ENCODE measurements at places on chromosomes 7 and 10. TPM values are rescaled to one million over a fixed set of nuclear protein-coding genes. Genes with fewer than 3 reads are reported as not detected.

ELAPOR2 gene
- 2.4 TPM for total RNA-seq

C10orf62 gene
- total RNA-seq = not detected

- DNase-seq = no peak
Observed at GRCh38 chr10:93475871-93476270, 6.3 kb downstream of the MYOF start.

DNA sequence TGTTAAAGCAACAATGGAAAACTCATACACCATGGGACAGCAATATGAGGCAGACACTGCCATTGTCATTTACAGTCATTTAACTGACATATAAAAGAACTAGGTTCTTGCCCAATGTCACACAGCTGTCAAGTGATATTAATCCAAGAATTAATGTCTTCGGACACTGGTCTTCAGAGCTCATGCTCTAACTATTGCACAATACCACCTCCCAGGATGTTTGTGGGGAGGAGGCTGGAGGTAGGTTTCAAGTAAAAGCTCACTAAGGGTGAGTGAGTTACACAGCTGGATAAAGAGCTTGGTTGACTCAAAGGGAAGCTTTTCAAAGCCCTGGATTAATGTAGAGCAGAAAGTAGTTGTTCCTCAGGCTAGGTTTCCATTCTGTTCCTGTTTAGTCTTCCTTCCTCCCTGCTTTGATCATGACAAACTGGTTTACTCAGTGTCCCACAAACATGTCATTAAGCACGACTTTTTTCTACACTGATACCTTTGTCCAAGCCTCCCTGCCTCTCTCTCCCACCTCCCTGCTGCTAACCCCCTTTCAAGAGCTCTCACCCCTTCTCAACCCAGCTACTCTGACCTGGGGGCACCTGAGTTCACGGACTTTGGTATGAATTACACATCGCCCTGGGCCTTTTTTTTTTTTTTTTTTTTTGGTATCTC is 987 bp upstream of the EXOC6 start:
- no peak for DNase-seq

DNA sequence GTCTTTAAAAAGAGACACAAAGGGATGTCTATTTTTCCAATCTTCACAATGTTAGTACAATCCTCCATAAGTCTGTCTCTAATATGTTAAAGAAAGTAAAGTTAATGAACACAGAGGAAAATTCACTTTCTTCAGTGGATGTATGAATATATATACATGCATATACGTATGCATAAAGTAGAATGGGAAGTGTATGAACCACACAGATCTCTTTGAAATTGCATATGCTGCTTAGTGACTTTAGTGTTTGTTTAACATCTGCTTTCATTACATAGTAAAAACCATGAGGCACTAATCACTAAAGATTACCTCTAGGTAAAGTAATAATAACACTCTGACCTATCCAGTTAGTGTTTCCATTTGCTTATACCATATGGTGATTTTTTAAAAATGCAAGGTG is 451.2 kb downstream of the SEMA3D start:
- no peak for DNase-seq

All from CD8-positive, alpha-beta memory T cell (primary cell).